Activated T-cell treated with anti-CD3 and anti-CD28 coated beads, Interleukin-2, amount 50 U/mL, for 48 hours (primary cell): ENCODE measurements at places on chromosomes 7 and 10.

- no peak for DNase-seq
These were observed 107.9 kb downstream of the CYTH3 start for GRCh38 chr7:6164491-6164890.

GRCh38 chr7:107877731-107878382 lies 13.1 kb upstream of the DLD start:
- DNase-seq, result no peak

DNA sequence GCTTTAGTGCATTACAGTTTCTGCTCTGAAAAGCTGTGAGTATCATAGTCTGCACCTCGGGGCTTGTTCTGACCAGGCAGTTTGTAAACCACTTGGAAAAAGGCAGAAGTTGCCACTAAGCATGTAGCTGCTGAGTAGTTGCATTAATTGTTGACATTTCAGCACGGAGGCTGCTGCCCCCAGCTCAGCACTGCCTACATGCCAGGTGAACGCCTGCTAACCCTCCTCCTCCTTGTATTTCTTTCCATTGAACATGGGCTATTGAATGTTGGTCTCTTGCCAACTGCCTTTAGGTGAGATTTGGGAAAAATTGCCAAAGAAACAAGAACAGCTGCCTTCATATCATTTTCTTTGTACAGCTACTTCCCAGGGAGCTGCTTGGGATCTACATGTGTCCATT lies 164.2 kb downstream of the RAPGEF5 start:
- DNase-seq, result no peak

DNA sequence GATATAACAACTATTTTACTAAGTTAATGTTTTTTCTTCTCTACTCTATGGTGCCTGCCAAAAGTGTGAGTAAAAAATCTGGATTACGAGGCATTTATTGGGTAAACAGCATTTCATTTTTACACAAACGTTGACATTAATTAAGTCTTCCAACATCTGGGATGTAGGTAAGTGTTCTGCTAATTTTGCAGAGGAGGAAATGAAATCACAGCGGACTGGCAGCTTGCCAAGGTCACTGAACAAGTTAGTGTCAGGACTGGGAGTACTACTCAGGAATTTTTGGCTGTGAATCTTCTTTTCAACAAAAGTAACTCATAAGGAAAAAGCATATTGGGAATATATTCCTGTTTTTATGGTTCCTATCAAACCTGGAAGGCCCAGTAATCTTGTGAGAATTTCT lies 612.1 kb upstream of the FZD8 start:
- no peak for DNase-seq

DNA sequence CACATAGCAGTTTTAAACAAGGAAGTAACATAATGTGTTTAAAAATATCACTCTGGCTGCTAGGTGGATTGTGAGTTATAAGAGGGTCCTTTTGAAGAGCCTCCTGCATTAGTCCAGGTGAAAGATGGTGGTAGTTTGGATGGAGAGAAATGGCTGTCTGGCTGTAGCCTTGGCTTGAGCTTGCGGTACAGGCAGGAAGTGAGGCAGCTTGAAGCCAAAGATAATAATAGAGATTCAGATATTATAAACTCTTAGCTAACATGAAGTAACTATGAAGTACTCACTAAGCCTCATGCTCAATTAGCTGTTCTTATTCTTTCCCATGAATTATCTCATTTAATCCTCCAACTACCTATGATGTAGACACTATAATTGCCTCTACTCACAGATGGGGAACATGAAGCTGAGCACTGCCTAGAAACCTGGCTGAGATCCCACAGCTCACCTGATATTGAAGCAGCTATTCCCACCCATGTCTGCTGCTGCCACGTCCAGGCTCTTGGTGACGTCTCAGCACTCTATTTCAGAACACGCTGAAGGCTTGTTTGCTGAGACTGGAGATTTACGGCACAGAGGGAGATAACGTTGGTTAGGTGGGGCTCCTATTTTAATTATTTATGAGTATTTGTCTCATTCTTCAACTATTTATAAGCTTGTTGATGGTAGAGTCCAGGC lies 10.4 kb downstream of the C10orf120 start:
- no peak for DNase-seq

DNA sequence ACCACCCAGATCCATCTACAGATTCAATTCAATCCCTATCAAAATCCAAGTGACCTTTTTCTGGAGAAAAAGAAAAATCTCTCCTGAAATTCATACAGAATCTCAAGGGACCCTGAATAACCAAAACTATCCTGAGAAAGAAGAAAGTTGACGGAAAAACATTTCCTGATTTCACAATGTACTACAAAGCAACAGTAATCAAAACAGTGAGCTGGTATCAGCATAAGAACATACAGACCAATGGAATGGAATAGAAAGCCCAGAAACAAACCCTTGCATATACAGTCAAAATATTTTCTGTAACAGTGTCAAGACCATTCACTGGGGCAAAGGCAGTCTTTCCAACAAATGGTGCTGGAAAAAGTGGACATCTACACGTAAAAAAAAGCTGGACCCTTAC lies 89.9 kb downstream of the JMJD1C start:
- DNase-seq, result no peak

GRCh38 chr7:81870608-81871007 lies 100.8 kb upstream of the HGF start:
- no peak for DNase-seq
